A673 (cell line): ENCODE measurements at places on chromosomes 13 and 19. TPM values are rescaled to one million over a fixed set of nuclear protein-coding genes. Genes with fewer than 3 reads are reported as not detected.
A peak's percentile ranks its signal among the peaks of the same experiment; 100 is the strongest.

DNA sequence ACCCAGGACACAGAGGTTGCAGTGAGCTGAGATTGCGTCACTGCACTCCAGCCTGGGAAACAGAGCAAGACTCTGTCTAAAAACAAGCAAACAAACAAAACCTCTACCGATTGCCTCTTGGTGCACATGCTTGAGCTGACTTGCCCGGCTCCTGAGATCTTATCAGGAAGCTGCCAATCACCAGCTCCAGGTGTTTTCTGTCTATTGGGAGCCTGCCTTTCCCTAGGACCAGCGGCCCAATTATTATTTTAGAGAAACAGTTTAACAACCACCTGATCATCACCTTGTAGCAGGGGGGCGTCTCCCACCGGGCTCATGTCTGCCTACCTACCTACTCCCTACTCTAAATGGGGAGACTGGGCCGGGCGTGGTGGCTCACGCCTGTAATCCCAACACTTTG, 10.8 kb downstream of the CLEC4M start:
- no peak for DNase-seq

DNA sequence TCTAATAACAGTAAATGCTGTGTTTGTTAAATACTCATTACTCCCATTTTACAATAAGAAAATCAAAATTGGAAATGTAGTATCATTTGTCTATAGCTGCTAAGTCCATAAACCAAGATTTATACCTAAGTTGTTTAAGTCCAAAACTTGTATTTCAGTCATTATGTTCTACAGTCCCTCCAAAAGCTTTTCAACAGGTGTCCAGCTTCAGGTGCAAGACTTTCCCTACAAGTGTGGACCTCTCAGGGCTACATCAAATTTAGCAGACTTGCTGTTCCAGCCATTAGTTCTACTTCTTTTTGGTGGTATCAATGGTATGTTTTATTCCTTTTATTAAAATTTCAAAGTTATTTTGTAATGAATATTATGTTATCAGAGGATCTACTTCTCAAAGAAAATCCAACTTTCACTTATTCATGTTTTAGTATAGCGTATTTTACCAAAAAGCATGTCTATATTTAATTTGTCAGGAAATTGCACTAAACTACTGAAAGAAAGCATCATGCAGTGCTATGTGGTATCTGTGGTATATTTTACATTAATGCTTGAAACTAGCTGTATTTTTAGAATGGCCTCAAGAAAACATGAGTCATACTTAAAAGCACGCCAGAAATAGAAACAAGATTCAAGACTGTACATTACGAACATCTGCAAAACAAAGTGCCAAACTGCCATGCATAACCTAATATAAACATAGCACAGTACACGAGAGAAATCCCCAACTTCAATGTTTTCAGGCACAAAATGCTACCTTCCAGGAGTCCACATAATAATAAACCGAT, 44.5 kb downstream of the VWA8 start:
- DNase-seq: peak; percentile 45

KCNC3 gene
- total RNA-seq: 6.4 and 6.7 TPM in 2 replicates

- DNase-seq: no peak
Measured at GRCh38 chr19:51026554-51026831, at the start of gene KLK11. Gene KLK11, minus strand, starts transcription at chr19:51026616. Its CDS starts 985 bp downstream, at chr19:51025631.

- no peak for DNase-seq
Measured at GRCh38 chr13:113669755-113670341, 2.8 kb downstream of the GRK1 start.

ZNF486 gene
- 0.59 and 0.92 TPM in 2 replicates for total RNA-seq

DNA sequence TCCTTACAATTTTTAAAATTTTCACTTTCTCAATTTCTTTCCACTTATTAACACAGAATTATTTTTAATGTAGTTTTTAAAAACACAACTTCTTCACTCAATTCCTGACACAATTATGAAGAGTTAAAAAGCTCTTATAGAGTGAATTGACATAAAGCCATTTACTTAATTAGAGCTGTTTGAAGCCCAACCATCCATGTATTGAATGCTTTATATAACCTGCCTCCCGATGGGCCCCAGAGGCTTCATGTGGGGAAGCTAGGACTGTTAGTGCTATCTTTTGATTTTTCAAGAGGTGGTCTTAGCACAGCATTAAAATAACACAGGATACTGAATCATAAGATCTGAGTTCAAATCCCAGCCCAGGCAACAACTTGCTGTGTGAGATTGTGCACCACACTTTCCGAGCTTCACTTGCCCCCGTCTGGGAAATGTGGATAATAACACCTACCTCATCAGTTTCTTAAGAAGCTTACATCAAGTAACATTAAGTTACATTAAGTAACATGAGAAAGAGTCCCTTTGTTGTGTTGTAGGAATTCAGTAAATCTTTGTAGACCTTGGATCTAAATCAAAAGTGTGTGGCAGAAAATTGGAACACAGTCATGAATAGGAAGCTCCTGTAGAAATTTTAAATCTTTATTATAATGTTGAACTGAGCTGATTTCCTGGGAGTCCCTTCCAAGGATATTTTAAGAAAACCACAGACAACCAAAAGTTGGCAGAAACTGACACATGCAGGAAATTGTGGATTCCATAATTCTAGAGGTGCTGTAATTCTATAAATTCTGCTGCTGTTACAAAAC, 5.5 kb upstream of the ENOX1 start:
- peak; percentile 64 for DNase-seq

GRCh38 chr19:15091918-15092753, 10.1 kb downstream of the OR1I1 start:
- DNase-seq: peak; percentile 81

FBXO17 gene
- total RNA-seq: 26.0 and 29.9 TPM in 2 replicates

C13orf42 gene
- total RNA-seq: not detected in 2 replicates

GRCh38 chr13:91406619-91407018, 8.2 kb downstream of the GPC5 start:
- peak; percentile 85 for DNase-seq

DNA sequence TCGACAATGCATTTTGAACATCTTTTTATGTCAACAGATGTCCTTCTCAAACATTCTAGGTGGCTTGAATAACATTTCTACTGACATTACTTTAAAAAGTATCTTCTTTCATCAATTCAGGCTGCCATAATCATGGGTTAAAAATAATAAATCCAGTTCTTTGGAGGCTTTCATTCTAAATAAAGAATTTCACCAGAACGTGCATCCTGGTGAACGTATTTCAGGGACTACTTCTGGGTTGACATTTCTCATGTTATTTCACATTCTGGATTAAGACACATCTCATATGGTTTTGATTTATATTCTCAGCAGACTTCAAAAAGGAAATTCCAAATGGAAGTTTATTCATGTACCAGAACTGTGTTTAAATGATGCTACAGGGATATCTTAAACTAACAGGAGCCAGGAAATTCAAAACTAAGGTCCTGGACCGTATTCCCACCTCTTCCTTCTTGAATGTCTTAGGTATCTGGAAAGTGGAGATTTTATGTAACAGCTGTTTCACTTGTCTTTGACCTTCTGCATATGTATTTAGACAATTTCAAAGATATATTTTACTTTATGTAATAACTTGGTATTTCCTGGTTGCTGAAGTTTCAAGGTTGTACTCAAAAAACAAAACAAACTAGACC, 107.2 kb downstream of the STARD13 start:
- DNase-seq: peak; percentile 85

ANGPTL8 gene
- not detected in 2 replicates for total RNA-seq

- DNase-seq: no peak
Measured at GRCh38 chr13:39637890-39638289, 17.6 kb upstream of the COG6 start.

DNA sequence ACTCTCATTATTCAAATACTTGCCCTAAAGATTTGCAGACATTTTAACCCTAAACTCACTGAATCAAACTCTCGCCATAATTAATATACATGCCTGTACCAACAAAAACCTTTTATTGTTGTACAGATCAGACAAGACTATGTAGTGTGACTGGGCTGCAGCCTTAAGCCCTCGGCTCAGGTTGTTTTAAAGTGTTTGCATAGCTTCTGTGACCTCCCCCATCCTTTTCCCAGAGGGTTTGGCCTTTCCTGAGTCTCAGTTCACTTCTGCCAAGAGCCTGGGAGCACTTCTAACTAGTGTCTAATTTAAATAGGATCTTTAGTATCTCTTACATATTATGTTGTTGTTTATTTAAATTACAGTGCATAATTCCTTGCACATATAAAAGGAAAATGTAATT, 158.2 kb downstream of the HS6ST3 start:
- DNase-seq: no peak

- DNase-seq: no peak
Measured at GRCh38 chr13:107091428-107091827, 523.5 kb upstream of the ARGLU1 start.

BLOC1S3 gene
- total RNA-seq: 8.7 and 9.1 TPM in 2 replicates

ICAM4 gene
- total RNA-seq: 0.58 and 1.5 TPM in 2 replicates

FXYD1 gene
- total RNA-seq: 0.98 TPM in 1 of 2 replicates, not detected in the other

GRCh38 chr13:112767506-112768471, 78.0 kb downstream of the ATP11A start:
- no peak for DNase-seq

DNA sequence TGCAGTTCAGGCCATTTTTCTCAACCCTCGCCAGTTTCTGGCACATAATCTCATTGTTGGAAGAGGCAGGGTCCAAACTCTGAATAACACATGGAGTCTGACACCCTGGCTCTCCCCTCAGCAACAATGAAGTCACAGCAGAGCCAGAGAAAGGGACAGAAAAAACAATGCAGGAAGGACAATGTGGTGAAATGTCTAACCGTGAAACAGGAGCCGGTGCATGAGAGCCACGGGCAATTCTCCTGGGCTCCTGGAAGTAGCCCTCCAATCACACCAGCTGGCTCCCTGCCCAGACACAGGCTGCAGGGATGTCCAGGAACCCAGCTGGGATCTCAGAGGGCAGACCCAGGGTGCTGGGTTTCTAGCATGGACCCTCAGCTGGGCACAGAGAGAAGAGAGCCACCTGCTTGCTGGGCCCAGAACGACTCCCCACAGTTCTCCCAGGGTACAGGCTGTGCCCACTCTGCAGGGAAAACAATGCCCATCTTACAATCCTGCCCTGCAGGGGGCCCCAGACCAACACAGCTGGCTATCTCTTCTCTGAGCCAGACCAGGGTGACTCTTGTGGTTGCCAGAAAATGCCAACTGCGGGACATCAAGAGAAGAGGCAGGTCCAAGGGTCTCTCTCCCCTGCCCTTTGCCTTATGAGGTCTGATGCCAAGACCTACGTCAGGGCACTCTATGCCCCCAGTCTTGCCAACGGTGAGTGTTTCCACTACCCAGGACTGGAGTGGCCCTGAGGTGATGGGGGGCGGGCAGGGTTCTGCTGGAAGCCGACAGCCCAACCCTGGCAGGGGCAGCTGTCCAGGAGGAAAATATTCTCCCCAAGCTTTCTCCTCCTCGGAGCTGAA, 64.5 kb downstream of the CEBPG start:
- no peak for DNase-seq

GRCh38 chr13:72652681-72653080, 74.7 kb downstream of the MZT1 start:
- no peak for DNase-seq

DNA sequence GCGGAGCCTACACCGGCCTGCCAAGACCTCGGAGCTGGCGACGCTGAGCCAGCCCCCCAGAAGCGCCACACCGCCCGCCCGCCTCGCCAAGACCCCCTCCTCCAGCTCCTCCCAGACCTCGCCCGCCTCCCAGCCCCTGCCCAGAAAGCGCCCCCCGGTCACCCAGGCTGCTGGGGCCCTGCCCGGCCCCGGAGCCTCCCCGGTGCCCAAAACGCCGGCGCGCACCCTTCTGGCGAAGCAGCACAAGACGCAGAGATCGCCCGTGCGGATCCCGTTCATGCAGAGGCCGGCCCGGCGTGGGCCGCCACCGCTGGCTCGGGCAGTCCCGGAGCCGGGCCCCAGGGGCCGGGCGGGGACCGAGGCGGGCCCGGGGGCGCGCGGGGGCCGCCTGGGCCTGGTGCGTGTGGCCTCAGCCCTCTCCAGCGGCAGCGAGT, 10.2 kb downstream of the C19orf25 start:
- DNase-seq: peak; percentile 65
